ENCODE measurements at places on chromosomes 7 and 10.
A peak's percentile ranks its signal among the peaks of the same experiment; 100 is the strongest.

GRCh38 chr10:89224739-89225443 is 17.8 kb upstream of the CH25H start:
- no peak for DNase-seq

DNA sequence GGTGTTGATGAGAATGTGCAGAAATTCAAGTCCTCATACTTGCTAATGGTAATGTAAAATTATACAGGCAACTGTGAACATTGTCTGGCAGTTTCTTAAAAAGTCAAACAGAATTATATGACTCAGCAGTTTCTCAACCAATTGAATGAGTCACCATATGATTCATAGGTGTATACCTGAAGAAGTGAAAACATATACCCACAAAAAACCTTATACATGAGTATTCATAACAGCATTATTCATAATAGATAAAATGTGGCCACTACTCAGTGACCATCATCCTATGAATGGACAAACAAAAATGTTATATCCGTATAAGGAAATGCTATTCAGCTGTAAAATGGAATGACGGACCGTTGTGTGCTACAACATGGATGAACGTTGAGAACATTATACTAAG is 253.5 kb downstream of the MALRD1 start:
- peak; percentile 31 for DNase-seq

GRCh38 chr7:143252006-143252405 is 11.2 kb upstream of the GSTK1 start:
- DNase-seq = no peak

- DNase-seq = no peak
Measured at GRCh38 chr7:26153823-26154783, 2.1 kb downstream of the NFE2L3 start.

GRCh38 chr7:138943061-138943460 is 38.1 kb downstream of the KIAA1549 start:
- no peak for DNase-seq

- no peak for DNase-seq
Measured at GRCh38 chr10:5165738-5166137, 19.2 kb downstream of the AKR1C8 start.

- peak; percentile 63 for DNase-seq
Measured at GRCh38 chr10:1737222-1738061, at the start of gene ADARB2. Gene ADARB2 (minus strand): TSS chr10:1737525.

DNA sequence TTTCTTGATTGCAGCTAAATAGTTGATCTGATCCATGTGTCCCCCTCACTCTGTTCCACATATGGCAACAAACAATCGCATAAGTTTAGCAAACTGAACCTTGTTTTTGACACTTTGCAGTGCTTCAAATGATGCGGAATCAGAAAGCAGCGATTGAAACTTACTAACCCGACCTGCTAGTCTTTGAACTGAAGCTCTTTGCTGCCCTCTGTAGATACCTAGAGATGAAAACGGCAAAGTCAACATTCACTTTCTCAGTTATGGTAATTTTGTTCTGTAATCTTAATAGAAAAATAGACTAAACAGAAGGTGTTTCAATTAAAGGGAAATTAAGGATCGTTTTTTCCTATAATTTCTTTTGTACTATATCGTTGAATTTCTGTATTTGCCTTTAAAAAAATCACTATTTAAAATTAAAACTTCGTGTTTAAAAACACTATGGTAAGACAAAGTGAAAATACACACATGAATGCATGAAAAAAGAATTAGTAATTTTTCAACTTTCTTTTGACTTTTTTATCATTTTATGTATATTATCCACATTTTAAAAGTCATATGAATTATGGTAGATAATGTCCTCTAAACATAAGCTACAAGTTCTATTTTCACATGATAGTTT is 276.5 kb downstream of the MAGI2 start:
- DNase-seq = peak; percentile 55

DNA sequence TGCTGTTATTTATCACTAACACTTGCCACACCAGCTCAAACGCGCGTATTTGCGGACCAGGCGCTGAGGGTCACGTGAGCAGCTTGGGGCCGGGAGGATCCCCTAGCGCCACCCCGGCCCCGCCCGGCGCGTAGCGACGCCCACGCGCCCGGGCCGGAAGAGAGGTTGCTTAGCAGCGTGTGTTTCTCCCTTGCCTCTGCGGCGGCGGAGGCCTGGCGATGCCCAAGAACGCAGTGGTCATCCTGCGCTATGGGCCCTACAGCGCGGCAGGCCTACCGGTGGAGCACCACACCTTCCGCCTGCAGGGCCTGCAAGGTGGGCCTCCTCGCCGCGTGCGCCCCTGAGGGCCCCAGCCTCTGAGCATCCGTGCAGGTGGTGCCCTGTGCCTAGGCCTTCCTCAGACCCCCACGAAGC is at the start of gene C10orf53:
C10orf53 (plus strand) TSS at position 172 of the 414 bp plus-strand sequence; CDS start at position 219, 47 bp downstream.
- DNase-seq = no peak

- DNase-seq = no peak
Measured at GRCh38 chr7:45267262-45267661, 109.7 kb downstream of the RAMP3 start.

DNA sequence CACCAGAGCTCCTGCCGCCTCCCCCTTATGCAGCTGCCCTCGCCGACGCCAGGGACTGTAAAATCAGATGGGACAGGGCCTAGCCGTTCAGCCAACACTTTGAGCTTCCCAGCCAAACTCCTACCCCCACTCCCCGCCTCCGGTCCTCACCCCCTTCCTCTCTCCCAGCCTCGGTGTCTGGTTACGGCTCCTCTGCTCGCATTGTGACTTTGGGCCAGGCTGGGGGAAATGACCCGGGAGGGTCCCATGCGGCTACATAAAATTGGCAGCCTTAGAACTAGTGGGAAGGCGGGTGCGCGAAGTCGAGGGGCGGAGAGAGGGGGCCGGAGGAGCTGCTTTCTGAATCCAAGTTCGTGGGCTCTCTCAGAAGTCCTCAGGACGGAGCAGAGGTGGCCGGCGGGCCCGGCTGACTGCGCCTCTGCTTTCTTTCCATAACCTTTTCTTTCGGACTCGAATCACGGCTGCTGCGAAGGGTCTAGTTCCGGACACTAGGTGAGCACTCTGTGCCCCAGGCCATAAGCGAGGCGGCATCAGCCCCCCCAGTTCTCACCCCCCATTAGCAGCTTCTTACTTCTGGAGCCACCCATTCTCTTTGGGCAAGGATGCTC is at the start of gene KAZALD1:
KAZALD1 (plus strand) TSS at position 366 of the 608 bp plus-strand sequence. CDS start 604 bp downstream, outside the sequence.
- DNase-seq = peak; percentile 46

- DNase-seq = no peak
Measured at GRCh38 chr10:15428681-15429080, 57.6 kb upstream of the FAM171A1 start.

DNA sequence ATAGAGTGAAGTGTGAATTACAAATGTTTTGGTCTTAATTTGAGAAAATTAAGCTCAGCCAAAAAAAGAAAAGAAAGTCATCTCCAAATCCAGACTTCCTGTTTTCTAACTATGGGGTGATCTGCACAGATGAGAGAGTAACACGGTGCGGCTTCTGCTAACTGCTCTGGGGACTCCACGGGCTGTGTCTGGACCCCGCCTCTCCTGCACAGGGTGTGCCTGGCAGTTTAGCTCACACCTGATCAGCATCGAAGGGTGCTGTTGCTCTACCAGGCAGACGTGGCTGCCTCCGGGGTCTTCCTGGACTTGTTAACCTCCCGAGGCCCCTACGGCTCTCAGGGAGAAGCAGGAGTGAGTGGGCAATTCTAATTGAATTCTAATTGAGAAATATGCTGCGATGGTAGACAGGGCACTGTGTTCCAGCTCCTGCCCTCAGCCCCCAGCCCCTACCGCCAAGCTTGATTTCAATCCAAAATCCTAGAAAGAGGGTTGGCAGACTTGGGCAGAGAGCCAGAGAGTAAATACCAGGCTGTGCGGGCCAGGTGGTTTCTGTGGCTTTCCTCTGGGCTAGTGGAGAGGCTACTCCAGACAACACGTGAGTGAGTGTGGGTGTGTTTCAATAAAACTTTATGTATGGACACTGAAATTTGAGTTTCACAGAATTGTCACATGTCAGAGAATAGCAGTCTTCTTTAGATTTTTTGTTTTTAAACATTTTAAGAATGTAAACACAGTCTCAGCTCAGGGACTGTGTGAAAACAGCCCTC is 13.4 kb downstream of the SHH start:
- no peak for DNase-seq

DNA sequence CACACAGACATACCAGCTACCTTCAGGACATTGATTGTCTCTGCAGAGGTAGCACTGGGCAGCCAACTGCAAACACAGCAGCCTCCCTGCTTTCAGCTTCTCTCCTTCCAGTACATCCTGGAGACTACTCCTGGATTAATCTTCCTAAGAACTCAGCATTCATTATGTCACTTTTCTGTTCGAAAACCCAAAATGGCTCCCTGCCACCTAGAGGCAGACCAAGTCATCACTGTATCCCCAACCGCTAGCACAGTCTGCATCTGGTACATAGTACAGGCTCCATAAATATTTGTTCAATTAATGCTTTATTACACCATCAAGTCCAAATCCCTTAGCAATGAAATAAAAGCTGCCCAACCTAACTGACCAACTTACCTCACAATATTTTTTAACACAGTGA is 5.0 kb upstream of the SEC31B start:
- no peak for DNase-seq

DNA sequence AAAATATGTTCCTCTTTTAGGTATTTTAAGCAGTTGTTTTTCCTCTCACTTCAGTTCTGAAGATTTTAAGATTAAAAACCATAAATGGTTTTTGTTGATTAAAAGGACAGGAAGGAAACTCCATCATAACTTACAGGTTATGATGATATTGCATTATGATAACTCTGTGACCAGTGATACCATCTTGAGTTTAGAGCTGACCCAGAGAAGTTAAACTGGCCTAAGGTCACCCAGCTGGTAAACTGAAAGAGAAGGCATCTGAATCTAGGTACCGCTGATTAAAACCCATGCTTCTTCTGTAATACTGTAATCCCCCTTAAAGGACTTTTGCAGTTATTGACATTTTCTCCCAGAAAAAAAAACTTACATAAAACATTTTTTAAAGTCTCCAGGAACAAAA is 29.6 kb downstream of the LOXL4 start:
- no peak for DNase-seq

- peak; percentile 94 for DNase-seq
Measured at GRCh38 chr10:114634609-114634979, 23.5 kb downstream of the ABLIM1 start.

DNA sequence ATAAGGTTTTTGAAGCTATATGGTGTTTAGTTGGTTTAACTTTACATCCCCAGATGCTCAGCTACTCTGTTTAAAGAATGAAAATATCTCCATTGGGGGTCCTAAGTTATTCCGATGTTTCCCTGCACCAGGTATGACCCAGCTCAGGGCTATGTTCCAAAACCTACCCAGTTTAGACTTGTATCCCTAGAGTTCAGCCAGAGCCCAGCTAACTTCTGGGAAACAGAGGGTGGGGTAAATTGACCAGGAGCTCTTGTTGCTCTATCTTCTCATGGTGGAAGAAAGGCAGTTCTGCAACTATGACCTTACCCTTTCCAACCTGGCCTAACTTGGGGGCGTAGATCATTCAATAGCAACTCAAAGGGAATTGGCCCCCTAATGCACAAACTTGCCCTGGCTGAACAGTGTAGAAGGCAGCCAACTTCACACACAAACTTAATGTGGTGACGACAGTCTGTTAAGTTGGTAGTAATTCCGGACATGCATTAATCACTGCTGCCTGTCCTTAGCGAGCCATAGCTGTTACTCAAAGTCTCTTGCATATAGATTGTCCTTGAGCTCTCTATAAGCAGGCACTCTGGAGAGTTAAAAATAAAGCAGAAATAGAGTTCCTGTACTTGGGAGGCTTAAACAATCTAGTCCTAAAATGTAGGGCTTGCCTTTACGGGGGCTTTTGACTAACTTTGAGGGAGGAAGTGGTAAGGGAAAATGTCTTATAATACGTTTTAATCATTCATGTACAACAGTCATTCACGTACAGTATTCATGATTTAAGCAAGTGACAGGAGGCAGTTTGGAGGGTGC is 5.3 kb upstream of the ZNRF2 start:
- no peak for DNase-seq

- DNase-seq = no peak
Measured at GRCh38 chr7:121398246-121398645, 2.1 kb upstream of the FAM3C start.

DNA sequence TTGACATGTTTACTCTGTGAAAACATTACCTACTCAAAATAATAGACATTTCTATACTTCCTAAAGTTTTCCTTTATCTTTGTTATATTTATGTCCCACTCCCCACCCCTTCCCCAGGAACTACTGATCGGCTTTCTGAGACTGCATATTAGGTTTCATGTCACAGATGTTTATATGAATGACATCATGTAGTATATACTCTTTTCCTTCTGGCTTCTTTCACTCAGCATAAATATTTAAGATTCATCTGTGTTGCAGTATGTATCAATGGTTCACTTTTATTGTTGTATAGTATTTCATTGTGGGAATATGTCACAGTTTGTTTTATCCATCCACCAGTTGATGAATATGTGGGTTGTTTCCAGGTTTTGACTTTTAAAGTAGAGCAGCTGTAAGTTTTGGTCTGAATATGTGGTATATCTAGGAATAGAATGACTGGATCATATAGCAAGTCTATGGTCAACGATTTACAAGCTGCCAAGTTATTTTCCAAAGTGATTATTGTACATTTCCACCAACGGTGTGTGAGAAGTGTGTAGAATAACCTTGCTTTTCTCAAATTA is 73.8 kb upstream of the CAV2 start:
- DNase-seq = no peak

Measured in H4 (cell line).